T-helper 22 cell (primary cell): ENCODE measurements at places on chromosomes 2 and 18.

GRCh38 chr2:197952540-197953202 is 148.3 kb downstream of the PLCL1 start:
- no peak for DNase-seq

- peak; percentile 23 for DNase-seq
Measured at GRCh38 chr2:41869542-41870264, 178.1 kb upstream of the PKDCC start.

GRCh38 chr2:161063946-161064306 is 96.3 kb upstream of the TANK start:
- DNase-seq, result no peak

GRCh38 chr2:70300771-70301343 is 1.0 kb downstream of the FAM136A start:
- no peak for DNase-seq

DNA sequence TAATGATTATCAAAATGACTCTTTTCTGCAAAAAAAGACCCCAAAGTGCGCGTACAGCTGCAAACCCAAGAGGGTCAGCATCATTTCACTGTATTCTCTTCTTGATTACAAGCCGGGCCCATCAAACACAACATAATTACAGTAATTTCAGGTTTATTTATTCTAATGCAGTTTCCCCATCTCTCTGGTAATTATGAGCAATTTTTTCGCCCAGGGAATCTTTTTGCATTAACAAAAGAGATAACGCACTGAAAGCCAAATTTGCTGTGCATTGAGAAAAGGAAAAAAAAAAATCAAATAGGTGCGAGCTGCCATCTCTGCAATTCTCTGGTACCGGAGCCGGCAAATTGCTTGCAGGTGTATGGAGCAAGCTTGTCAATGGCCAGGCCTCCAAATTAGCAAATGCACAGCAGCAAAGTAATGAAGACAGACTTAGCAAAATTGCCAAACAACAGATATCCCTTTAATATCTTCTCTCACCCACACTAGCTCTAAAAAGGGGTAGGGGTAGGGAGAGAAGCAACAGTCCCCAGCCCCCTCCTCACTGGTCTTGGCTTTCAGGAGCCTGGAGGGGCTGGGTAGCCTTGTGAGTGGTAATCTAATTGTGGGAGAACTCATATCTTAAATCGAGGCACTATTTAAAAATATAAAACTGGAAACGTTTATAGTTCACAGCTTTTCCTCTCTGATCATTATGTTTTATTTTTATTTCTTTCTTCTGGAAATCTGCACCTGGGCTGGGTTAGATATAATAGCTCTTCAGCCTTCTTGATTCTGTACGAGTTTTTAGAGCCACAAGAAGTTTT is 6.7 kb downstream of the DLX1 start:
- DNase-seq, result no peak

GRCh38 chr18:13444430-13445240 is 226.1 kb downstream of the LDLRAD4 start:
- DNase-seq, result no peak

DNA sequence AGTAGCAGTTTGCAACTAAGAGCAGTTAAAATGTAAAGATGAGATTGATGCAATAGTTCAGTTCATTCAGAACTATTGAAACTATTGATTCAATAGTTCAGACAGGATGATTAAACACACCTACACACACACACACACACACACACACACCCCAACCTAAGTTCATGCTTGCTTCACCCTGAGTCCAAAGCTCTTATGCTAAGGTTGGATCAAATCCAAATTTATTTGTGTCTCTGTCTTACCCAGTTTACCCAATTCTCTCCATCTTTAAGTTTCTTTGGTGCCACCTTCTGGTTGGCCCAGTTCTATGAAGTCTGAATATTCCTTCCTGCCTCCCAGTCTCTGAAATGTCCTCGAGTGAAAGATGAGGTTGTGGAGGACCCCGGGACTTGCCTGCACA is 5.1 kb downstream of the SERPINB8 start:
- DNase-seq, result no peak

GRCh38 chr2:150802635-150803034 is 315.2 kb upstream of the RND3 start:
- DNase-seq, result no peak

DNA sequence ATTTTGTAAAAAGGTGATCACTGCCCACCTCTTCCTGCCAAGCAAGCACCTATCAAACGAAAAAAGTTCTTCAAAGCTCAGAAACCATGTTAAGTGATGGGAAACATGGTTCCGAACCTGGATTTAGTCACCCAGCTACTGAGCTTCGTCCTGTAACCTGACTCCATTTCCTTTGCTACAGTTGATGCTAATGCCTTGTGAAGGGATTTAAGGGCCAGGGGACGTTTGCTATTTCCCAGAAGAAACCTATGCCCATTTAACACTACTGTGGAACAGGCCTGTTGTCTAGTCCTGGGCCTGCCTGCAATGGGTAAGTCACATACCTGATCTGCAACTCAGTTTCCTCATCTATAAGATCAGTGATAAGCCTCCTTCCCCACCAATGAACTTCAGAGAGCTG is 14.8 kb downstream of the SERPINE2 start:
- no peak for DNase-seq

GRCh38 chr2:63484481-63484880 is 103.8 kb downstream of the WDPCP start:
- DNase-seq, result no peak
